ENCODE measurements at places on chromosomes 3 and 15. TPM values are rescaled to one million over a fixed set of nuclear protein-coding genes. Genes with fewer than 3 reads are reported as not detected.

Gene SI
- total RNA-seq = not detected

Gene AADACL2
- total RNA-seq = not detected

Gene PODXL2
- total RNA-seq = 206 TPM

Gene DUOX1
- not detected for total RNA-seq

Gene BBS4
- total RNA-seq = 58.8 TPM

Gene LRRC31
- total RNA-seq = not detected

Gene FGF12
- total RNA-seq = 180 TPM

Gene GP9
- not detected for total RNA-seq

Gene PAQR5
- total RNA-seq = 0.31 TPM

Gene PP2D1
- total RNA-seq = not detected

Measured in parietal lobe (tissue), 2 donors.